Fibroblast of the aortic adventitia (primary cell): ENCODE measurements at places on chromosomes 5 and 9.
A peak's percentile ranks its signal among the peaks of the same experiment; 100 is the strongest.

- DNase-seq: peak; percentile 98
Measured at GRCh38 chr5:115419846-115420585, 123.6 kb upstream of the CCDC112 start.

GRCh38 chr9:16214677-16215352, 655.7 kb downstream of the BNC2 start:
- no peak for DNase-seq

- no peak for DNase-seq
Measured at GRCh38 chr9:526904-527591, 312.4 kb downstream of the DOCK8 start.

DNA sequence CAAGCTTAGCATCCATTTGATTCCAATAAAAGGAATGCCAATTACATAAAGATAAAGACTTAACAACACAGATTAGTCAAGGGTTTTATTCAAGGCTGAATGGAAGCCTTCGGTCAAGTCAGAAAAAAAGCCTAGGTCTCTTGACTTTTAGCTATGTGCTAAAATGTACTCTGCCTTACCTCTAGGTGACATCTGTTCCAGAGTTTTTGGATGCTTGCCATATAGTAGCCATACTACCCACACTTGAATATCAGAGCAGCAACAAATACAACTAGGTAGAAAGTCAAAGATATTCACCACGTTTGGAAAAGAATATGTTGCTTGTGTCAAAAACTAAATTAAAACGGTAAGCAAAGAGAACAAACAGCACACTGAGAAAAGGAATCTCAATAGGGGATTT, 484.7 kb downstream of the ELAVL2 start:
- DNase-seq: no peak

GRCh38 chr5:77175231-77175630, 35.2 kb upstream of the PDE8B start:
- DNase-seq: no peak

- no peak for DNase-seq
Measured at GRCh38 chr5:149140197-149141002, 893 bp upstream of the ABLIM3 start.

- DNase-seq: no peak
Measured at GRCh38 chr9:14542071-14542470, 151.2 kb downstream of the ZDHHC21 start.

DNA sequence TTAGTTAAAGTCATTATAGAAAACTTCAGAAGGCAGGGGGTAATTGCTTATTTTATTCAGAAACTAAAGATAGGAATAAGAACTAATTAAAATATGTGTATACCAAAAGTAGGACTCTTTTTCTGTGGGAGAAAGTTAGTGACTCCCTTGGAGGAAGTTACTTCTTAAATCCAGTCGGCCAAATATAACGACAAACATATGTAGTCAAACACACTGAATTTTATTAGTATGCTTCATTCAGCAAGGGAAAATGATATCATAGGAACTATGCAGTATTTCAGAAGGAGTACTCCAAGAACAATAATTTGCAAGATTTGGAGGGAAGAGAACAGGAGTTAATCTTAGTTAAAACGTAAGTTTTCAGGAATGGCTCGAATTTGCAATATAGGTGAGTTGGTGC, 432.6 kb downstream of the CYLC2 start:
- no peak for DNase-seq

DNA sequence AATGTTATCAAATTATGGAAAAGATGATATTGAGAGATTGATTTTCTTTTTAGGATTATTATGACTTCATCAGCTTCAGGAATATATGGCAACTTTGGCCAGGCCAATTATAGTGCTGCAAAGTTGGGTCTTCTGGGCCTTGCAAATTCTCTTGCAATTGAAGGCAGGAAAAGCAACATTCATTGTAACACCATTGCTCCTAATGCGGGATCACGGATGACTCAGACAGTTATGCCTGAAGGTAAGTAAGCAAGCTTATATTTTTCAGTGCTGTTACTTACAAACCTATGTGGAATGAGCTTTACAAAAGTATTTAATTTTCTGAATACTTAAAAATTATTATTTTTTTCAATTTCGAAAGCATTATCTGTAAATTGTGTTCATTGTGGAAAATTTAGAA, 26.5 kb downstream of the HSD17B4 start:
- no peak for DNase-seq

GRCh38 chr9:6413365-6414246, 607 bp downstream of the UHRF2 start:
- no peak for DNase-seq

DNA sequence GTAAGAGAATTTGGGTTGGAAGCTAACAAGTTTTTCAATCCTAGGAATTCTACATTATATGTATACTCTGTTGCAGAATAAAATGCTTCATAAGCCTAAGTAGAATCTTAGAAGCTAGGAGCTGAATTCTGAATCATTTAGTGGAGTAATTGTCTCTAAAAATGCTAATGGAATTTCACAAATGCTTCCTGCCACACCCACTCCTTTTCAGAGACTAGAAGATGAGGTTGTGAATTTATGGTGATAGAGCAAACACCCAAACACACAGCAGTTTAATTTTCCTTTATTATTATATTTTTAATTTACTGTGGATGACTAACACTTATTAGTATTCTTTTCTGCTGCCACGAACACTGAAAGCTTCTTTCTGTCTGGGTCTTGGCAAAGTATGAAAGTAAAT, 208.0 kb upstream of the PDE4D start:
- DNase-seq: no peak

GRCh38 chr5:135920199-135920598, 24.6 kb upstream of the IL9 start:
- DNase-seq: no peak

- DNase-seq: no peak
Measured at GRCh38 chr5:89871906-89872305, 537.6 kb downstream of the CETN3 start.

DNA sequence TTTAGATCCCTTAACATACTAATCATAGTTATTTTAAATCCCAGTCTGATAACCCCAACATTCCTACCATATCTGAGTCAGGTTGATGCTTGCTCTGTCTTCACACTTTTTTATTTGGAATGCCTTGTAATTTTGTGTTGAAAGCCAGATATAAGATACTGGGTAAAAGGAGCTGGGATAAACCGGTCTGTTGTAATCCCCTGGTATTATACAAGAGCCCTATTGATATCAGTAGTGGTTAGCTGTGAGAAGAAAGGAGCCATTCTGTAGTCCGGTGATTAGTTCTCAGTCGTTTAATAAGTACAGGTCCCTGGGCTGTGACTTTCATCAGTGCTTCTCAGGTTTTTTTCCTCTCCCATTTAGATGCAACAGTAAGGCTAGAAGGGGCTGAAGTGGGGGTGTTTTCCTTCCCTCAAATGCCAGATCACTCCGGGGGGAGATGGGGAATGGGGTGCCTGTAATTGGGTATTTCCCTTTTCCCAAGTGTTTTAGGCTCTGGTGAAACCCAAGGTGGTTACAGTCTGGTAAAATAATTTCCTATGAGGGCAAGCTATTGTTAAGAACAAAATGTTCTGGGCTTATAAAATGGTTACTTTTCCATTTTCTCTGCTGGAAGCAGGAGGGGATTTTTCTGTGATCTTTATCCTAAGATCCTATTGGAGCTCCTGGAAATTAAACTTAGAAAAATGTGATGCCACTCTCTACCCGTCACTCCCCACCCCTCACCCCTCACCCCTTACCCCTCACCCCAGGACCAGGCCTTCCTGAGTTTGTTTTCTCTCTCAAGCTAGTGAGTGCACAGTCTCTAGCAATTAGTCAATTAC, 72.7 kb downstream of the KCNN2 start:
- no peak for DNase-seq

- no peak for DNase-seq
Measured at GRCh38 chr9:108411632-108412031, 444.2 kb downstream of the ACTL7B start.

DNA sequence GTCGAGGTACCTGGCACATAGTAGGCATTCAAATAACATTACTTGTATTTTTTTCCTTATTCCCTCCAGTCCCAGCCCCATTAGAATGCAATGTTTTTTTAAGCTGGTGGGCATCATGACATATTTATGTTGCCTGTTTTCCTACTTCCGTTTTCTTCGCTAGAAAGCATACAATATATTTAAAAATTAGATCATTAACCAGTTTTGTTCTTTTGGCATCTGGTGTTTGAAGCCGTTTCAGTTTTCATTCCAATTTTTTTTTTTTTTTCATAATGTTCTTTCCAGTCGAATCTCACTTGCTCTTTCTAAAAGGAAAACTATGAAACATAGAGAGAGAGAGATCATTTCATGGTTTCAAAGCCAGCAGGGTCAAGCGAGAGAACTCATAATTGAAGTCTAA, 228.3 kb upstream of the C9orf72 start:
- DNase-seq: no peak

DNA sequence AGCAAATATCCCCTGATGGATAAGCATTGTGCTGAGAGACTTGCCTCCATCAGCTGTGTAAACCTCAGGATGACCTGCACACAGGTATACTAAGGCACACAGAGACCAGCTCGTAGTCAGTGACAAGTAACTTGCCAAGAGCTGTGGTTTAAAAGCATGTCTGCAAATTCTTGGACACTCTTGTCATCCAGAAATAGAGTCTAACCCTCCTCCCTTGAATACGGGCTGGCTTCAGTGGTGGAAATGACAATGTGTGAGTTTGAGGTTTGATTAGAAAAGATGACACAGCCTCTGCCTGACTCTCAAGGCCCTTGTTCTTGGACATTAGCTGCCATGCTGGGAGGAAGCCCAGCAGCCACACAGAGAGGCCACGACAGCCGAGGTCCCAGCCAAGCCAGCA, 114.4 kb downstream of the GADD45G start:
- DNase-seq: no peak

GRCh38 chr5:176677209-176677939, 30.1 kb downstream of the TSPAN17 start:
- no peak for DNase-seq

GRCh38 chr9:4530375-4530774, 40.1 kb downstream of the SLC1A1 start:
- DNase-seq: no peak

- DNase-seq: peak; percentile 30
Measured at GRCh38 chr5:15807248-15807647, 307.3 kb downstream of the FBXL7 start.

- no peak for DNase-seq
Measured at GRCh38 chr5:177098470-177099141, 11.9 kb downstream of the FGFR4 start.

DNA sequence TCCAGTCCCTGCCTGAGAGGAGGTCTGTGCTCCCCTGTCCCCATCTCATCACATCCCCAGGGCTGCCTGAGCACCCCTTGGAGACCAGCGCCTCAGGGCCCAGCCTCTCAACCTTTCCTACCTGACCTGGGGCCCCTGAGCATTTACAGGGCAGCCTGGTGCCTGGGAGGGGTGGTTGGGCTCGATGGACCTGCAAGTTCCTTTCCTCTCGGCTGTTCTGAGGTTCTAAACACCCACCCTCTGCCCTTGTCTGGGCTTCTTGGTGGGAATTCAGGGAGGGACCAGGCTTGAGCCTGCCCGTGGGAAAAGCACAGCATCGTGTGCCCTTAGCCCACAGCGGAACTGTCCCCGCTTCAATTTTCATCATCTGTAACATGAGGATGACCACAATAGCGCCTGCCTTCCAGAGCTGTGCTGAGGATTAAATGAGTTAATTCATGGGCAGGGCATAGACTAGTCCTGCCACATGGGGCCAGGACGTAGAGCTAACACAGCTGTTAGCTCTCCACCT, 91.0 kb upstream of the SH3PXD2B start:
- no peak for DNase-seq

GRCh38 chr5:348726-349125, 27.2 kb downstream of the AHRR start:
- no peak for DNase-seq

GRCh38 chr9:123658792-123659191, 271.1 kb downstream of the DENND1A start:
- DNase-seq: no peak

GRCh38 chr5:77356740-77357139, 135.4 kb downstream of the WDR41 start:
- no peak for DNase-seq

- no peak for DNase-seq
Measured at GRCh38 chr9:128405077-128405779, 15.4 kb upstream of the CERCAM start.

GRCh38 chr9:131485728-131486422, 16.8 kb upstream of the POMT1 start:
- no peak for DNase-seq

DNA sequence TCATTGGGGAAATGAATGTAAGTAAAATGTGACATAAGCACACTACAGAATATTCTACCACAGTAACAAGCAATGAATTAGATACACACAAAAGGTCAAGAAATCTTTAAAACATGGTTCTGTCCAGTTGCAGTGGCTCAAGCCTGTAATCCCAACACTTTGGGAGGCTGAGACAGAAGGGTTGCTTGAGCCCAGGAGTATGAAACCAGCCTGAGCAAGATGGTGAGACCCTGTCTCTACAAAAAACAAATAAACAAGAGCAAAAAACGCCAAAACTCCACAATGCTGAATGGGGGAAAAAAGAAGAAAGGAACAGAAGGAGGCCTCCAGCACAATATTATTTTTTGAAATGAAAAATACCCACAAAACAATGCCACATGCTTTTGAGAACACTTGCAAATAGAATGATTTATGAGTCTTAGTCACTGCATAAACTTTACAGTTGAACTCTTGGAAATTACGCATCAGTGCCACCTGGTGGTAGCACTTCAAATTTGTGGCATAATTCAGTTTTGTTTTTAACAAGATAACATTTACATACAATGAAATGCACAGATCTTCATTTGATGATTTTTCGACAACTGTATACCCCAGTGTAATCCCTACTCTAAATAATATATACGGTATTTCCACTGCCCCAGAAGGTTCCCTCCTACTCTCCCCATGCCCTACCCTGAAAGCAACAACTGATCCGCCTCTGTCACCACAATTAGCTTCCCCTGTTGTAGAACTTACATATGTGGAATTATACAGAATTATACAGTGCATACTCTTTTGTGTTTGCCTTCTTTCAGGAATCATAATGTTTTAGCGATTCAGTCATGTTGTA, 14.4 kb upstream of the SPINK4 start:
- DNase-seq: peak; percentile 92

- DNase-seq: no peak
Measured at GRCh38 chr5:124342584-124342983, 403.9 kb downstream of the ZNF608 start.

DNA sequence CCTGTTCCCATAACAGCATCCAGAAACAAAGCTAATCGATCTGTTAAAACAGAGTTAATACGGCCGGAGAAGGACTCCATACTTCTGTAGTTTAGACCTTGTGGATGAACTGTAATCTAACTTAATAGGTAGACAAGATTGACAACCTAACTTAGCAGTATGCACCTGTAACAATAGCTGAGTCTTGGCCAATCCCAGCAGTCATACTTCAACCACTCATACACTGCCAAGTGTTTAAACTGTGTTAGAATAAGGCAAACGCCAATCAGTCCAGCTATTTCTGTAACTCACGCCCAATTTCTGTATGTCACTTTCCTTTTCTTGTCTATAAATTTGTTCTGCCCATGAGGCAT, 33.7 kb upstream of the MACIR start:
- no peak for DNase-seq

DNA sequence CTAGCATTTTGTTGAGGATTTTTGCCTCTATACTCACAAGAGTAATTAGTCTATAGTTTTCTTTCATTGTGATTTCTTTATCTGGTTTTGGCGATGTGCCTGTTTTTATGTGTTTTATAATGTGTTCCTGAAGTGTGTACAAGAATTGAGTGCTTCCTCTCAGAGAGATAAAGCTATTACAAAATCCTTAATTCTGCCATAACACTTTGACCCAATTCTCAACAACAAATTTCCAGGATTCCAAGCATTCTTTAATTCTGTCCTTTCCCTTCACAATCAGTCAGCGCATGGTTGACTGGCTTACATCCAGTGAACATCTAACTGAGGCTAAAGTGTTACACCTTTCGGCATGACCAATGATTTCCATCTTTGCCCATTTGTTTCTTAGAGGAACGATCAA, 282.9 kb upstream of the MVB12B start:
- DNase-seq: peak; percentile 29
